ENCODE measurements at places on chromosomes 3 and 15.

GRCh38 chr3:58004973-58005372, 3.2 kb upstream of the FLNB start:
- DNase-seq: no peak

DNA sequence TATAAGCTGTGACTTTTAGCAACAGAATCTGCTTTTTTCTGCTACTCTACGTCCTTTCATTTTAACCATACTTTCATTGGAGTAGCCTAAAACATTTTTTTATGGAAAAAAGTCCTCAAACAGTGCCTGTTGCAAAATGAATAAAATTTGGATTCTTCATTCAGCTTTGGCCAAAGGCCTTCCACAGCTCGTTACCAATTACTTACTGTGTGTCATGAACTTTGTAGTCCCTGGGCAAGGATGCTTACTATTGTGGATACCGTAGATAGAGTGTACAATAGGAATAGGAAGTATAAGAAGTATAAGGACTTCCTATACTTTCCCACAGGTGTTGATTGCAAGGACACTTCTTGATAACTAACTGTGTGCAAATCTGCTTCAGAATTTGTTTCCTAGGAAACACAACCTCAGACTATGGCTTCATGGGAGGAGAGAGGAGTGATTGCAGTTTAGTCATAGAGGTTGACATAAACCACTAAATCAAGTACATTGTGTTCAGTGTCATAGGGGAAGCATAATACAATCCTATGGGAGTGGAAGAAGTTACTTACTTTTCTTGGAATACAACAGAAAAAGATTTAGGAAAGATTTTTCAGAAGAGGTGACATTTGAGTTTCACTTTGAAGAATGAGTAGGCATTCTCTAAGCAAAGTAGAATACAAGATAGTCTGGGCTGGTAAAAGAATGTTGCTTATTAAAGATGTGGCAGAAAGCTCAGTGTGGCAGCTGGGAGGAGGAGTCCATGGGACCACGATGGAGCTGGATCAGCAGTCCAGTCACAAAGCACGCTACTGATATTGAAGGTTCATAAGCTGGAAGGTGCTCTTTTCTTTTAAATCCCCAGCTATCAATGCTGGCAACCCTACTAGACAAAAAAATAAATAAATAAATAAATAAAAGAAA, 309.7 kb upstream of the TPRG1 start:
- DNase-seq: no peak

GRCh38 chr3:177089901-177090300, 107.4 kb downstream of the TBL1XR1 start:
- DNase-seq: no peak

- no peak for DNase-seq
These were observed 52.6 kb downstream of the MCF2L2 start for GRCh38 chr3:183375787-183376186.

- DNase-seq: no peak
These were observed 64.0 kb downstream of the KAT2B start for GRCh38 chr3:20104167-20104661.

DNA sequence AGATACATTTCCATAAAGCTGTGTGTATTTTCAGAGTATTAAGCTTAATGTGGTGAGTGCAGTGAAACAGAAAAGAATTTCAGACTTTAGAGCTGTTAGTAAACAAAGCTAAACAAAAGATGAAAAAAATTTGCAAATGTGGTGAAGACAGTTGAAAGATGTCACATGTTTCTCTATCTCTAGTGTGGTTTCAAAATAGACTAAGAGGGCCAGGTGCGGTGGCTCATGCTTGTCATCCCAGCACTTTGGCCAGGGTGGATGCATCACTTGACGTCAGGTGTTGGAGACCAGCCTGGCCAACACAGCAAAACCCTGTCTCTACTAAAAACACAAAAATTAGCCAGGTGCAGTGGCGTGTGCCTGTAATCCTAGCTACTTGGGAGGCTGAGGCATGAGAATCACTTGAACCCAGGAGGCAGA, 466.0 kb upstream of the NR2F2 start:
- no peak for DNase-seq

- no peak for DNase-seq
These were observed 69.5 kb upstream of the XCR1 start for GRCh38 chr3:46096781-46097180.

DNA sequence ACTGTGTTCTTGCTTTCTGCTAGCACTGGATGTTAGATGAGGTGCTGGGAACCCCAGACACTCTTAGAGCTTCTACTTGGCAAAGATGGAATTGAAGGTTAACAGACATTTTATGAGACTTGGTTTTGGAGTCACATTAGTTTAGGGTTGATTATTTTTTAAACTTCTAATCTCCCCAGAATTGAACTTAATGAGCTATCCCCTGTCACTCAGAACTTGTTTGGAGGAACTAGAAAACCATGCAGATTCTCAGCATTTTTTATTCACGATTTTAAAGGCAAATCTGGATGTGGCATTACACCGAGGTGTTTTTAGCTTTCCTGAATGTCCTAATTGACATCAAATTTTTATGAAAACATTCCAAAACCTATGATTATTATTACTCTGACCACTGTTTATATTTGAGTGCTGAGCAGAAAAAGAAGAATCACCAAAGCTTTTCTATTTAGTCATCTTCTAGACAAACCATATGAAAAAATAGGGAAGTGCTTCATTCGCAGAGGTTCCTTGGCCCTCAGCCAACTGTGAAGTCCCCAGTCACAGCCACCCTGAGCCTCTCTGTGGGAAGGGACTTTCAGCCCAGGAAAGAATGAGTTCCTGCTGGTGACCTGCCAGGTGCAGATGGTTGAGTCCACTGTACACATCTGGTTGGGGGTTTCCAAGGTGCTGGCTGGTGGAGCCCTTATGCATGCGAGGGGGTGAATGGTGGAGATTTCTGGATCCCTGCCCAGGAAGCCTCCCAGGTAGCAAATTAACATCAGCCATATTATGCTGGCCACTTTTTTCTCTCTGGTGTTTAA, 196.0 kb upstream of the TOPAZ1 start:
- DNase-seq: no peak

DNA sequence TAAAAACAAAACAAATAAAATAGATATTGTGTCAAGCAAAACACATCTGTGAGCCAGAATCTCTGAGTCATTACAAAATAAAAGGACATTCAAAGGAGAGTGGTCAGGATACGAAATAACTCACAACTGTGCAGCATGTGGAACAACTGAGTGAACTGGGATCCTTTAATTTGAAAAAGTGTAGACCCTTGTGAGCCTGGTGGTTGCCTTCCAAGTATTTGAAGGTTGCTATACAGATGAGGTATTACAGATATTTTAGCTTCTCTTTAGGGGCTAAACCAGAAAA, 26.7 kb downstream of the KCNMB2 start:
- DNase-seq: no peak

- DNase-seq: no peak
These were observed 285.8 kb downstream of the DIPK2A start for GRCh38 chr3:144257381-144257780.

- no peak for DNase-seq
These were observed 65.4 kb downstream of the RPN1 start for GRCh38 chr3:128585189-128585588.

DNA sequence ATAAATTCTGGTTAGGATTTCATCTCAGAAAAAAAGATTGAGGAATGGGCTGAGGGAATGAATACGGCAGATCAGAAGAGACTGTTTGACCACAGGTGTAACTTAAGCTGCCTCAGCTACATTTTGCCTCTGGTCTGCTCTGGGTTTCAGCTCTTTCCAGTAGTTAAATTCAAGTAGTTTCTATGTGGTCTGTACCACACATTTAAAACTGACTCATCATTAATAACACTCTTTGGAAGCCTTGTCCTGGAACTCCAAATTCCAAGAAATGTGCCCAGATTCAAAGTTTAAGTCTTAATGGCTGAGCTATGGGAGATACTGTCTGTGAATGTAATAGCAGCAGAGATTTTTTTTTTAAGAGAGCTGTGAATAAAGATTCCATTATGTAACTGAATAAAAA, 133.1 kb upstream of the IGSF10 start:
- no peak for DNase-seq

- no peak for DNase-seq
These were observed 50.3 kb upstream of the ATP13A3 start for GRCh38 chr3:194536871-194537637.

GRCh38 chr3:144586382-144586781, 614.8 kb downstream of the DIPK2A start:
- no peak for DNase-seq

DNA sequence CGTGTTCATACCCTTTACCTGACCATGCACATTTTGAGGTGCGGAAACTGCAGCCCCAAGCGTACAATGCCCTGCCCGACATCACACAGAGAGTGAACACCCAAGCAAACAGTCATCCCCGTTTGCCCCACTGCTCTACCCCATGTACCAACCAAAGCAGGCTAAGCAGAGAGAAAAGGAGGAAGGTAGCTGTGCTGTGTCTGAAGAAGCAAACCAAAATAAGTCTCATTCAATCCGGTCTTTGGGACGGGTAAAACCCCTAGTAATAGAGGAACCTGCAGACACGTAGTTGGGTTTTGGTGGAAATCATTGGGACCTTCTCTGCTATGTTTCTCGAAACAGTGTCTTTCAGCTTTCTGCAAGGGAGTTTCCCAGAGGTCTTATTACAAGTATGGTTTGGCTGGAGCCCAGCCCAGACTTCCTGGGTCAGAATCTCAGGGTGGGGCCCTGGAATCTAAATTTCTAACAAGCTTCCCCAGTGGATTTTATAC, 164.6 kb upstream of the HES1 start:
- no peak for DNase-seq

DNA sequence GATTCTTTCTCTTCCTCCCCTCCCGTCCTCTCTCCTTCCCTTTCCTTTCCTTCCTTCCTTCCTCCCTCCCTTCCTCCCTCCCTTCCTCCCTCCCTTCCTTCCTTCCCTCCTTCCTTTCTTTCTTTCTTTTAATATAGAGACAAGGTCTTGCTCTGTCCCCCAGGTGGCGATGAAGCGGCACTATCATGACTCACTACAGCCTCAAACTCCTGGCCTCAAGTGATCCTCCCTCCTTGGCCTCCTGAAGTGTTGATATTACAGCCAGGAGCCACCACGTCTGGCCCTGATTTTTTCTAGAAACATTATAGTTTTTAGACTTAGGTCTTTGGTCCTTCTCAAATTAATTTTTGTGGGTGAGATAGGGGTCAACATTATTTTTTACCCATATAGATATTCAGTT, 15.5 kb downstream of the GRM2 start:
- no peak for DNase-seq

- DNase-seq: no peak
These were observed 810.4 kb downstream of the FHIT start for GRCh38 chr3:60440869-60441268.

DNA sequence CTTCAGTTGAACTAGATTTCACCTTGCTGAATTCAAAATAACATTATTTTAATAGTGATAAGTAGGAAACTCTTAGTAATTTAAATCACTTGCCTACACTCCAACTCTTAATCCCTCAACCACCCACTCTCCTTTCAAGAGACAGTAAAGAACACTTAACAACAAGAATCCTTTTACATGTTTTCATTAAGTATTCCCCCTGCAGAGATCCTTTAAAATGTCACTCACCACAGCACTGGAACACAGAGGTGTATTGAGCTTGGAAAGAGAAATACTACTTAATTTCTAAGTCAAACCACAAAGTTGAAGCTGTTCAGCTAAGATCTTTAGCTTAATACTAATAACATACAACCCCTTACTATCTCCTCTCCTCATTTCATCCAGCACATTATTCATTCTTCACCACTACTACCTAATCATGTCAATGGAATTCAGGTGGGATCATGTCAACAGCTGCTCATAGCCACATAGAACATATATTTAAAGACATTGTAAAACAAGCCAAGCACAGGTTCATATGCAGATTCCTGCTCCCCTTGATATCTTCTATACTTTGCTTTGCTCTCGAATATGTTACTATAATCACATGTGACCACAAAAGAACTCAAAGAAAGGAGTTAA, 40.5 kb downstream of the IMPG2 start:
- DNase-seq: no peak

DNA sequence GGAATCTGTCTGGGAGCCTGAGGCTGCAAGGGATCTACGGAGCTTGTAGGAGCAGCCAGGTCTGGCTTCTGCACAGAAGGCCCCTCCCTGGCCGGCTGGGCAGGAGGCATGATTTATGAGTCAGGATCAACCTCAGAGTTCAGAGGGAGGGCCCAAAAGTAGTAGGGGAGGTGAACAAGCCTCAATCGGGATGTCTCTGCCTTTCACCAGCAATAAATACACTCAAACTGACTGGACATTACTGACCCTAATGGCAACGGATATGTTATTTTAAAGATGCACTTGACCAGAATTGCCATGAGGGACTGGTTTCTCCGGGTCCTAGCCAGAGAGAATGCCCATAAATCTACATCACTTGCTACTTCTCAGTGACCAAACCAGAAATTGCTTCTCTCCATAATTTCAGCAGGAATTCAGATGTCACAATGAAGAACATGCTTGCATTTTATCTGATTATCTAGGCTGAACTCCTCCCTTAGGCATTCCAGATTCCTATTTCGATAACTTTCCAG, 109.6 kb upstream of the LMOD3 start:
- DNase-seq: no peak

DNA sequence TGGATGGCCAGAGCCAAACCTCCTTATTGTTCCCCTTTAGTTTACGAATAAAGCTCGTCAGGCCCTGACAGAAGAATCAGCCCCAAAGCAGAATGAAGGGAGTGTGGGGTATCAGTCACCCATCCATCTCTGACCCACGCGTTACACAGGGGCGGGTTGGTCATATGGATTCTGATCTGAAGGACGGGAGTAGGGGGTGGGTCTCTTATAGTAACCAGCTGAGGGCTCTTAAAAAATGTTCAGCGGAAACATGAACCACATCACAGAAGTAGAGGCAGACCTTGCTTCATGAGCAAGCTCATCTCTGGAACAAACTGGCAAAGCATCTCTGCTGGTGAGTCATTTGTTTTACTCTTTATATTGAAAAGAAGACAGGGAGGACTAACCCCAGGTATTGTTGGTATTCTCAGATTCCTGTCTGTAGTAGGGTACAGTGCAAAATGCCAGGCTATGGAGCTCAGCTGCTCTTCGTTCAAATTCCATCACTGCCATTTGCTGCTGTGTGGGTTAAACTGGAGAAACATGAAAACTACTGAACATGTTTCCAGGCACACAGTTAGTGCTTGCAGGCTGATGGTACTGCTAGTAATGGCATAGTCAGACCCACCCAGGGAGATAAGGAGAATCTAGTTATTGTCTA, at the start of gene CXCR6:
Gene CXCR6 (plus strand): TSS at position 258 of the 640 bp plus-strand sequence. CDS start 3,018 bp downstream, outside the sequence.
- no peak for DNase-seq

DNA sequence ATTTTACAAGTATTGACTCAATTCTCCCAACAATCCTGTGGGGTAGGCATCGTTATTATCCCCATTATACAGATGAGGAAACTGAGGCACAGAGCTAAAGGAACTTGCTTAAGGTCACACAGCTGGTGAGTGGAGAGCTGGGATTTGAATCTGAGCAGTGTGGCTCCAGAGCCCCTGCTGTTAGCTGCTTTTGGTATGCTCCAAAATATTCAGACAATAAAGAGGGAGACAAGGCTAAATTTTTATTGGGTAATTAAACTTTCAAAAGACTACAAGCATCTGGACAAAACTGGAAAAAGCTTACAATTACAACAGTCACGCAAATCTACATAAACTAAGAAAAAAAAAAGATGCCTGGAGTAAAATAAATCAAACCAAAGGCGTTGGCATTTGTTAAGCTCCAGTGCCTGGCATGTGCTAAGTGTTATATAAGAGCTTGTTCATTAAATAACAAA, 27.7 kb downstream of the CCDC13 start:
- DNase-seq: no peak

- DNase-seq: no peak
These were observed 15.6 kb downstream of the TEX264 start for GRCh38 chr3:51686512-51687215.
